ENCODE measurements at places on chromosomes 3 and 15.
A peak's percentile ranks its signal among the peaks of the same experiment; 100 is the strongest.

- no peak for DNase-seq
Observed at GRCh38 chr3:64150623-64151207, 74.6 kb downstream of the PRICKLE2 start.

DNA sequence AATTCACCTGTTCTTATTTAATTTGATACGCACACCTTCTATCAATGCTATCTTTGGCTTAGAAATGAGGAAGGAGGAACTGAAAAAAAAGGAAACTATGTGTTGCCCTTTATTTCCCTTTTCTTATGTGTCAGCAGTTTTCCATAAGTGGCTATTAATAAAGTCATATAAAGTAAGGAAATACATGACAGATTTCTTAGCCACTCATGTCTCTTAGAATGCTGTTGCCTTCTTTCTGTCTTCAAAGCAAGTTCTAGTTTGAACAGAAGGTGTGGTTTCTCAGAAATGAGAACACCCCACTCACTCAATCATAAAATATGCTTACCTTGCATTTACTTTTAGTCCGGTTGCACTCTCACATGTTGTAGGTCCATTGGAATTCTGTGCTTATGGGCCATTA lies 640.5 kb upstream of the GRM7 start:
- no peak for DNase-seq

GRCh38 chr15:48915861-48916260 lies 37.9 kb downstream of the EID1 start:
- no peak for DNase-seq

- DNase-seq: no peak
Observed at GRCh38 chr15:56351353-56351752, 13.9 kb upstream of the TEX9 start.

- DNase-seq: no peak
Observed at GRCh38 chr3:169034401-169034800, 629.1 kb downstream of the MECOM start.

DNA sequence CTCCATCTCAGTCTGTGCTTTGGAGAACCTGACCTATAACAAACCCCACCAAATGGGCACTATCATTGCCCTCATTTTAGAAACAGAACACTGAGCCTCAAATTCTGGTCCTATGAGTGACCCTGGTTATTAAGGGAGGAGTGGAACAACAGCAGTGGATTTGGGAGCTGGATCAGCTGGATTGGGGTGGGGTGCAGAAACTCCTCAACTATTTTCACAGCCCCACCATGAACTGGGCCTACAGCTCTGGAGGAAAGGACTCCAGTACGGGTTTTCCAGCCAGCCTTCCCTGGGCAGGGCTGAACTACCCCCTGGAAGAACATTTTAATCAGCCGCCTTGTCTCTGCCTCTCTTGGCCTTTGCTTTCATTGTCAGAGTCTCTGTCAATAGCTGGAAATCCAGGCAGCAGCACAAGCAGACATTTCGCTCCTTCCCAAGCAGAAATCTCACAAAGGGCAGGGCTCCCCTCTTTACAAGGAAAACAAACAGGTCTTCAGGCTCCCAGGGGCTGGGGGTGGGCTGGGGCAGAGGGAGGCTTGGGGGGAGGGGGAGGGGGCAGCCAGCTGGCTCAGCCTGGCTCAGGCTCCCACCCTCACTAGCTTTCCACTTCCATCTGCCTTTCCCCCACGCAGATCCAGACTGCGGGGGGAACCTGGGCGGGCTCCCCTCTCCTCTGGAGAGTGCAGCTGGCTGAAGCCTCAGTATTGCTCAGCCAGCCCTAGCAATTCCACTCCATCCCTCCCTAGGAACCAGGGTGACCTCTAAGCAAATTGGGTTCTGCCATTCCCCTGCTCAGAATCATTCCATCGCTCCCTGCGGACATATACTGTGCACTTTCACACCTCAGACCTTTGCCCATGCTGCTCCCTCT lies 13.7 kb upstream of the TLE3 start:
- DNase-seq: peak; percentile 91

GRCh38 chr15:78000091-78000926 lies 77.2 kb downstream of the TBC1D2B start:
- peak; percentile 20 for DNase-seq

- no peak for DNase-seq
Observed at GRCh38 chr3:176967522-176967921, 229.8 kb downstream of the TBL1XR1 start.

DNA sequence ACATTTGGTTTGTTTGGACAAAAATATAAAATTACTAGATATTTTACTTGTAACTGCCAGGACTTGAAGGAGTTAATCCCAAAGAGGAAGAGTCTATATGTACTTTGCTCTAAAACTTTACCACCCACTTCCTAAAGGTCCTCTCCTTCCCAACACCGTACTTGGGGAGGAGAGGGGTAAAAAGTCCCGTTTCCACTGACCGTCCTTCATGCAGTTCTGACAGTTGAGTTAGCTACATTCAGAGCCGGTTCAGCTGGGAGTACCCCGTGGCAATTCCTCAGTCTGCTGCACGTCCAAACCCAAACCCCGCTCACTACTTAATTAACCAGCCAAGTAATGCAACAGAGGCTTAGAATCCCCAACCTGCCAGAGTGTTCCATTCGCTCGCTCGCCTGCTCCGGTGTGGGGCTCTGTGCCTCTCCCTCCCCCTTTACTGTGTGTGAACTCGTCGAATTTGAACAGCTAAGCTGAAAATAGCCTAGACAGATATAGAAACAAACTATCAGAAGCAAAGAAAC lies 519.7 kb downstream of the FOXP1 start:
- peak; percentile 59 for DNase-seq

- no peak for DNase-seq
Observed at GRCh38 chr3:164658125-164658524, 420.2 kb downstream of the SI start.

DNA sequence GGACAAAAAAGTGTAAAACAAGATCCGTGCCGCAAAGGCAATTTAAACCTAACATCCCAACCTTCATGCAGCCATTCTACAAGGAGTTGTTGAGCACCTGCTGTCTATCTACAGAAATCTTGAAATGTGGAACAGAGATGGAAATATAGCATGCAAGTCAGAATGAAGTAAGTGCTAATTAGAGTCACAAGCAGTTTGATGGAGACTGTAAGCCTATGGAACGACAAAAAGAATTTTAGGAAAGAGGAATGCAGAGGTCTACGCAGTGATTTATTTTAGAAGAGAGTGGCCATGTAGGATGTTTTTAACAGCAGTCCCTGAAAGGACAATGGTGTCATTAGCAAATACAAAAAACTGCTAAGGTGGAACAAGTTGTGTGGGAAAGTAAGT lies 851 bp upstream of the DCBLD2 start:
- DNase-seq: no peak

GRCh38 chr3:23663661-23664186 lies 142.0 kb upstream of the UBE2E1 start:
- no peak for DNase-seq

DNA sequence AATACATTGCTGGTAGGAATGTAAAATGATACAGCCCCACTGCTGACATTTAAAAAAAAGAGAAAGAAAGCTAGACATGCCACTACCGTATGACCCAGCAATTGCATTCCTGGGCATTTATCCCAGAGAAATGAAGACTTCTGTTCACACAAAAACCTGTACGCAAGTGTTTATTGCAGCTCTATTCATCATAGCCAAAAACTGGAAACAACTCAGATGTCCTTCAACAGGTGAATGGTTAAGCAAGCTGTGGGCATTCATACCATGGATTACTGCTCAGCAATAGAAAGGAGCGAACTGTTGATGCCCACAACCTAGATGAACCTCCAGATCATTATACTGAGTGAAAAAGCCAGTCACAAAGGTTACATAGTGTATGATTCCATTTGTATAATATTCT lies 132.5 kb downstream of the MAP2K5 start:
- DNase-seq: no peak

DNA sequence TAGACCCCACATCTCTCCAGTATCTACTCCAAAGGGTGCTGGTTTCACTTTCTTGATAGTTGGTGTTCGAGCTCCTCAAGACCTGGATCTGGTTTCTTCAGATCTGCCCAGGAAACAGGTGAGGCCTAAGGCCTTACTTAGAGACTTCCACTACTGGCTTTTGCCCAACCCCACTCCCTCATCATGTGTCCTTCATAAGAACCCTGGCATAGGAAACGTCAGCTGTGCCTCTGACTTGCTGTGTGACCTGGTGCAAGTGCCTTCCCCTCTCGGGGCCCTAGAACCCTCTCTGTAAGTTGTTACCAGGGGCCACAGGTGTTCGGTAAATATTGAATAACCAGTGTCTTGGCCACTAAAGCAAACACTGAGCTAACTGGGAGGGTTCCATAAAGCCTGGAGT lies 3.9 kb downstream of the OXTR start:
- DNase-seq: no peak

GRCh38 chr3:161915418-161915750 lies 418.8 kb downstream of the OTOL1 start:
- DNase-seq: peak; percentile 2

- DNase-seq: no peak
Observed at GRCh38 chr3:153087595-153088566, 74.1 kb upstream of the RAP2B start.

GRCh38 chr15:95946241-95946640 lies 384.3 kb upstream of the NR2F2 start:
- no peak for DNase-seq

- no peak for DNase-seq
Observed at GRCh38 chr3:43496740-43497375, 125.0 kb downstream of the ANO10 start.

- no peak for DNase-seq
Observed at GRCh38 chr3:48026951-48027908, 11.0 kb upstream of the MAP4 start.

DNA sequence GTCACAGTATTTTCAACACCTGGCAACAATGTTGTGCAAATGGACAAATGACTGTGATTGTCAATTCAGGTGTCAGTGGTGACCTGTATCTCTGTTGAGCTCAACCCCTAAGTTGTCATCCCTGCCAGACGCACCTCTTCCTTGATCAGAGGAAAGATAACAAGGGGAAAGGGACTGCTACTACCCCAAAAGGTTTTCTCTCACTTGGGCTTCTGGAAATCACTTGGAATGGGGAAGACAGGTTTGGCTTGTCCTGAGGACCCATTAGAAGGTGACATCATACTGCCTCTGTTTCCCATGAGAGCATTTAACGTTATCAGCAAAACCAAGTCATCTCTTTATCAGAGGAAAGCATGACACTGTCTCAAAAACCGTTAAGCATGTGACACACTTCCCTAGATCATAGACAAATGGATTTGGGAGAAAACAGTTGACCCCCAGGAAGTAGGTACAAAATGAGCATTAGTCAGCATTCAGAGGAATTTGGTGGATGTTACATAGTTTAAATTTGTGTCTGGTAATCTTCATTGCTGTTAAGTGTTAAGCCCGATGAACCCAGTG lies 769.5 kb downstream of the GRM7 start:
- no peak for DNase-seq

GRCh38 chr15:93102211-93102610 lies 13.2 kb upstream of the RGMA start:
- DNase-seq: no peak

DNA sequence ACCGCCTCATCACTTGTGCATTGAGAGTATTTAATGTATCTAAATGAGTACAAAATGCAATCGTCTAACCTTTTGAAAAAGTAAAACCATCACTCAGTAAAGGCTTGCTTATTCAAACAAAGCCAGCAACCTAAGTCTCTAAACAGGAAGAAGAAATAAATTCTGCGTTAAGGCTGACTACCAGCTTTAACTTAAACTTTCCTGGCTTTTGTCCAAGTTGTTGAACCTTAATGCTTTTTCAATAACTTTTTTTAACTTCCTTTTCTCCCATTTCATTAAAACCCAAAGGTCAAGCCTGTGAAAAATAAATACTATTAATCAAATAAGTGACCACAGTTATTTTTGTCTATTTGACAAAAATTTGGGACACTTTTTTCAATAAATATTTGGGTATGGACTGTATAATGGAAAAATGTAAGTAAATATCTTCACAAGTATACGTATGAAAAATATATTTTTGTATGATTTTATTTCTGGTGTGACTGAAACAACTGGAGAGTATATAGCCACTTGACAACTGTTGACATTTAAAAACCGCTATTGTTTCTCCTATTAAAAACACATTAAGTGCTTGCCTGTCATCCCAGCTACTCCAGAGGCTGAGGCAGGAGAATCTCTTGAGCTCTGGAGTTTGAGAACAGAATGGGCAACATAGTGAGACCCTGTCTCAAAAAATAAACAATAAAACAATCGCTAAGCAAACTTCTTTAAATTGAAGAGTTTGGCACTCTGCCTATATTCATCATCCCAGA lies 2.9 kb downstream of the KLHL24 start:
- no peak for DNase-seq

DNA sequence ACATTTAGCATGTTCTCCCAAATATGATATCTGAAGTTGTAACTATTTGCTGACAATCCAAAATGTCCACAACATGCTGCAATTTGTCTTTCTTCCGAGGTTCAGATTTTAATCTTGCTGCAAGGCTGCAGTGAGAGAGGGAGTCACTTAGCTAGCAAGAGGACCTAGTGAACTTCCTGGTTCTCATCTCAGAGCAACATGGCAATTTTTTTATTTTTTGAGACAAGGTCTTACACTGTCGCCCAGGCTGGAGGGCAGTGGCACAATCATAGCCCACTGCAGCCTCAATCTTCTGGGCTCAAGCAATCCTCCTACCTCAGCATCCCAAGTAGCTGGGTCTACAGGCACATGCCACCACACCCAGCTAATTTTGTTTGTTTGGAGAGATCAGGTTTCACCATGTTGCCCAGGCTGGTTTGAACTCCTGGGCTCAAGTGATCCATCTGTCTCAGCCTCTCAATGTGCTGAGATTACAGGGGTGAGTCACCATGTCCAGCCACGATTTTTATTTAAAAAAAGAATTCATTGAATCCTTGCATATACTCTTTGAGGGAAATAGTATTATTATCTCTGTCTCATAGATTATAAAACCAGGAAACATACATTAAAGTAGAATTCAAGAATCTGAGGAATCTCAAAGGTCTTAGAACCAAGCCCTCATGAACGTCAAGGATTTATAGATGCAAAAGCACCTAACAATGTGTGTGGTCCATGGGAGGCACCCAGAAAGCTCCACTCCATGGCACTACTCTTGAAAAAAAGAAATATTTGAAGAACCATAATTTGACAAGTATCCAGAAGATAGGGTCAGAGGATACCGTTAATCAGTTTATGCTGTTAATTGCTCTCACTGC lies 9.1 kb downstream of the HDC start:
- no peak for DNase-seq

- no peak for DNase-seq
Observed at GRCh38 chr3:46536758-46537157, 29.3 kb downstream of the LRRC2 start.

GRCh38 chr3:14463330-14464140 lies 61.1 kb downstream of the SLC6A6 start:
- no peak for DNase-seq

DNA sequence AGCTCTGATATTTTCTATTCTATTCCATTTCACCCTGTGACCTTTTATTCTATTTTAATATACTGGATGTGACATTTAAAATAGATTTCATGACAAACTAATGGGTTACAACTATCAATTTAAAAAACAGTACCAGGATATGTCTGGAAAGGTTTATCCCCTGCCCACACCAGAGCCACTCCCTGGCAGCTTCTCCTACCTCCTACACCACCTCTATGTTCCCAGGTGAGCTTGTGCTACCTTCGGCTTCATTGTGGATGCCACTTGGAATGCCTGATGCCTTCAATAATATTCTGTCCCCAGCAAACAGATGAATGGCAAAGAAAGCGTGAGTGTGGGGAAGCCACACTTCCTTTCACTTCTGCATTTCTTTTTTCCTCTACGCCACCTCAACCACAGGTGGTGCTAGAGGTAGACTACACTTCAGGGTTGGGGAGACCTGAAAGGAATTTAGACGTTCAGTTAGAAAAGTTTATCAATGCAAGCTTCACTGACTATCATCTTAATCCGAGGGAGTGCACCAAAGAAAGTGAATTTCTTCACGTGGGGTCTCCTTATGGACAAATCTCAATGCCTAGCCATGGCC lies 213.0 kb downstream of the SSR3 start:
- DNase-seq: no peak

Measured in hippocampal formation (tissue), 2 donors.